ENCODE measurements at places on chromosomes 1 and 21.

DNA sequence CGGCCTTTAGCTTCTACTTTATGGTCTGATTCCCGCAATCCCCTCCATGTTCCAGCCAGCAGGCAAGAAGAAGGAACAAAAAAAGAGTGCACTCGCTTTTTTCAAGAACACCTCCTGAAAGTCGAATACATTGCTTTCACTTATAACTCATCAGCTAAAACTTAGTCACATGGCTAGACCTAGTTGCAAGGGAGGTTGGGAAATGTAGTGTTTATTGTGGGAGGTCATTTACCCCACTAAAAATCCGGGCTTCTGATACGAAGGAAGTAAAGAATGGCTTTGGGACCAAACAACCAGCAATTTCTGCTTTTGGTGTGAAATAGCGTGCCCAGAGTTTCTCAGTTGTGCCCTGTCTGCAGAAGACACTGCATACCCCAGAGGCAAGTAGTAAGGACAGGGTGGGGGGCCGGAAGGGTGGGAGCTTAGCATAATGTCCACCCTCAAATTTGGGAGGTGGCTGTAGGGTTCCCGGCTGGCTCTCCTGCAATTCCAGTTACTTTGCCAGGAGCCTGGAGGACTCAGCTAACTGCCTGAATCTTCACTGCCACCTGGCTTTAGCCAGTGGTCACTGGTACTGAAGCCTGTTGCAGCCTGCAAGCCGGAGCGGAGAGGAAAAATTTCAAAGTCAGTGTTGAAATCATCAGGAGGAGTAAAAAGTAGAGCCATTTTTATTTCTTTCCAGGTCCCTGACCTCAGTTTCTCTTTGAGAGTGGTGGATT lies 57.7 kb upstream of the F3 start:
- DNase-seq = no peak

DNA sequence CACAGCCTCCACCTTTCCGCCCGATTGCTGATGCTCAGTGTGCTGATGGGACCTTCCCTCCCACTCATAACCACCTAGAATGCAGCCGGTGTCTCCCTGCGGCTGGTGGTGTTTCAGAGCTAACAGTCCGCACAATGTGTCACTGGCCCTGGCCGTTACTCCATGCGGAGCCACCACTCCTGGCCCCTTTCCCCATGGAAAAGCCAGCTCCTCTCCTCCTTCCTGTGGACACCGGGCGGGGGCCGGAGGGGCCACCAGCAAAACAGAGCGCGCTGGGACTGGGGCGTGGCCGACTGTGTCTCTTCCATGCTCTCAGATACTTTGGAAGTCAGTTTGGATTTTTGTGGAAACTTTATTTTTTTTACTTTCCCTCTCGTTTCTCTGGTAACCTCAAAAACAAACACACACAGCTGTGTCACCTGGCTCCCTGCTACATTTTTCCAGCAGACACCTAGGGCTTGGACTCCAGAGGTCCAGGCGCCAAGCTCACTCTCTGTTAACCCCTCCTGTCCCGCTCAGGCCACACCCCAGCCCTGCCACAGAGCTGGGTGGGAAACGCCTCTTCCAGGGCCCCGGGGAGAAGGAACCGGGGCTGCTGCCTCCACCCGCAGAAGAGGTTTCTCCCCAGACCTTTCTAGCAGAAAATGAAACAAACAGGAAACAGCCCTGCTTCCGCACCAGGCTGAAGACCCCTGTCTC lies 32.5 kb upstream of the COL6A2 start:
- DNase-seq = no peak

GRCh38 chr1:167629681-167630567 lies at the start of gene RCSD1:
Gene RCSD1 (plus strand): TSS chr1:167630232. CDS start chr1:167630424, 192 bp downstream.
- DNase-seq = no peak

DNA sequence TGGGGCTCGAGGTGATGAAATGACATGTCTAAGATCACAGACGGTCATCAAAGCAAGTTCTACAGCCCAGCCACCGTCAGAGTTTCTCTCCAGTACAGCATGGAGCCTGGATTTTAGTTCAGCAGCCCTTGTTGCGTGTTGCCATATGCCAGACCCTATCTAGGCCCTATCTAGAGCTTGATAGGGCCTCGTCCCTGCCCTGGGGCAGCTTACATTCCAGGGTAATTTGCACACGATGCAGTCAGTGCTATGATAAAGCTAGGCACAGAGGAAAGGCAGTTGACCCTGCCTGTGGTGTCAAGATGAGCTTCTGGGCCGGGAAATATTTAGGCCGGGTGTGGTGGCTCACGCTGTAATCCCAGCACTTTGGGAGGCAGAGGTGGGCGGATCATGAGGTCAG lies 18.9 kb downstream of the ETV3L start:
- DNase-seq = no peak

DNA sequence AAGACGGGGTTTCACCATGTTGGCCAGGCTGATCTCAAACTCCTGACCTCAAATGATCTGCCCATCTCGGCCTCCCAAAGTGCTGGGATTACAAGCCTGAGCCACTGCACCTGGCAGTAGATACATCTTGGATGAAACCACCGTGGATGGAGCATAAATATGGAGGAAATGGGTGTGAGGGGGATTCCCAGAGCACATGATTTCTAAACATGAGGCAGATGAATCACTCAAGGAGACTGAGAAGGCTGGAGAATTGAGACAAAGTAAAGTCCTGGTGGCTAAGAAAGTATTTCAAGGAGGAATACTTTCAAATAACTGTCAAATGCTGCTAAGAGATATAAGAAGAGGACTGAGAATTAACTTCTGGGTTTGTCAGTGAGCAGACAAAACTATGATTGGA lies 5.4 kb upstream of the PGBD5 start:
- no peak for DNase-seq

DNA sequence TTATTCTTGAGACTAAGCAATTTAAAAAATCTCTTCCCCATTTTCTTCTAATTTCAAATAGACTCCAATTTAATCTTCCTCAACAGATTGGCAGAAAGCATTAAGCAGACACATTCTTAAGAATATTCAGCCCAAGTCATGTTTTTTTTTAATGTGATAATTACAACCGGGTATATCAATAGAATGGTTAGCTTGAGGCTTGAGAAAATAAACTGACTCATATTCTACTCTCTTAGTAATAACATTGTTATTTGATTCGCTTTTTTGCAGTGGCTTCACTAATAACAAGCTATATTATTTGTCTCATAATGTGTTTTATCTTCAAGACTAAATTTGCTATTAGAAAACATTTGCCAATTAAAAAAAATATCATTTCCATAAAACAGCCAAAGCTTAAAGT lies 488.6 kb upstream of the RGS18 start:
- DNase-seq = no peak

DNA sequence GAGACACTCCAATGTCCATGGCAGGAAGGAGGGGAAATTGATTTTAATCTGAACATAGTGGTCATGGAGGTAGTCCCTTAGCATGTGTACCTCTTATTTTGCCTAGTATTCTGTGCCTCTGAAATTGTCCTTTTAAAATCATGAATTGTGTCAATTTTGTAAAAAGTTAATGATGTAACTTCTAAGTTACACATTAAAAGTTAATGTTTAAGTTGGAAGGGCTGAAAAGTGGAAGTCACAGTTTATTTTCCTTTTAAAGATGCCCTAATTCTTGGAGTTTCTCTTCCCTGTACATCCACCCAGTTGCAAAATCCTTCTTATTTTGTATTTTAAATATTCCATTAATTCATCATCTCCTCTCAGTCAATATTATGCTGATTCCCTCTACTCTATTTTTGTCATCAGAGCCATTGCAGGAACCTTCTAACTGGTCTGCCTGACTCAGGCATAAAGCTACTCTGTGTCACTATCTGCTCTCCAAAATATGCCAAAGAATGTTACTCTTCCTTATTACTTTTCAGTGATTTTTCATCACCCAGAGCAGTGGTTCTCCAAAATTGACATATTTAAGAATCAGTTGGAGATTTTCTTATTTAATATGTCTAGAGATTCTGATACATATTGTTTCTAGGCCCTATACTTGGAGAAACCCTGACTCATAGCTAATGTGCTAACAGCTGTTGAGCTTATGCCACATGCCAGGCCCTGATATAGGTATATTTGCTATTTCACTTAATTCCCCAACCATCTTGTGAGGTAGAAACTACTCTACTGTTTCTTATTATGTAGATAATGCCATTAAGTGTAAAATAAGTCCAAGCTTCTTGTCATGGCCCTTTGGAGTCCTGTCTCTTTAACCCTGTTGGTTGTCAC lies 5.1 kb downstream of the HOOK1 start:
- no peak for DNase-seq

GRCh38 chr1:19445417-19446342 lies 39.7 kb downstream of the CAPZB start:
- no peak for DNase-seq

GRCh38 chr1:47837056-47837830 lies 159.9 kb downstream of the TRABD2B start:
- DNase-seq = no peak

GRCh38 chr1:158901623-158902022 lies 29.7 kb upstream of the PYHIN1 start:
- DNase-seq = no peak

DNA sequence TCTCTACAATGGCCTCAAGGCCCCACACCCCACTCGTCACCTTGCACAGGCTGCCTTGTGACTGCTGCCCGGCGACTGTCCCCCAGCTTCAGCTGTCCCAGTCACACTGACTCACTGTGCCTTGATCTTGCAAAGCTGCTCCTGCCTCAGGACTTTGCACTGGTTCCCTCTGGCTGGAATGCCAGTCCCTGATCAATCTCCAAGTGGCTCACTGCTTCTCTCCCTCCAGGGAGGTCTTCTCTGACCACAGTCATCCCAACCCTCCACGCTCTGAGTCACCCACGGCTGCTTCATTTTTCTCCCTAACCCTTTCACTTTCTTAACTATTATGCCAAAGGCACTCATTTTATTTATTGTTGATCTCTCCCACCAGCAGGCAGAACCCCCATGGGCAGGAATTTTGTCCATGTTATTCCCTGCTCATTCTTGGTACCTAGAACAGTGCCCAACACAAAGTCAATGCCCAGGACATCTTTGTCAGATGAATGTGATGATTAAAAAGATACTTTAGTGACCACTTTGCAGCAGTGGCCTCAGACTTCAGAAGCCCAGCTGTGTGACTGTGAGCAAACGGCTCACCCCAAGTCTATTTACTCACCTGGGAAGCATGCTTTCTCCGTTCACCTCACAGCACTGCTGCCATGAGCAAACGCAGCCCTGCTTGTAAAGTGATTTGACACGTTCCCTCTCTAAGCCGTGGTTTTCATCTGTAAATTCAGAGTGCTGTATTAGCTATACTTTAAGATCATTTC lies 53.4 kb downstream of the ZBTB18 start:
- no peak for DNase-seq

- no peak for DNase-seq
Measured at GRCh38 chr21:37449302-37449937, 82.8 kb downstream of the DYRK1A start.

- no peak for DNase-seq
Measured at GRCh38 chr1:28601696-28602095, 9.6 kb downstream of the RAB42 start.

GRCh38 chr1:220681220-220681880 lies 8.8 kb upstream of the C1orf115 start:
- no peak for DNase-seq

GRCh38 chr1:224432672-224433040 lies 1.9 kb downstream of the WDR26 start:
- no peak for DNase-seq

- no peak for DNase-seq
Measured at GRCh38 chr1:59075021-59075420, 221.9 kb upstream of the FGGY start.

GRCh38 chr1:169529068-169529642 lies 43.4 kb upstream of the SLC19A2 start:
- DNase-seq = no peak

- DNase-seq = peak; percentile 37
Measured at GRCh38 chr1:116243333-116244054, 129.6 kb upstream of the ATP1A1 start.

GRCh38 chr1:35269989-35270289 lies 1.4 kb downstream of the ZMYM4 start:
- no peak for DNase-seq

DNA sequence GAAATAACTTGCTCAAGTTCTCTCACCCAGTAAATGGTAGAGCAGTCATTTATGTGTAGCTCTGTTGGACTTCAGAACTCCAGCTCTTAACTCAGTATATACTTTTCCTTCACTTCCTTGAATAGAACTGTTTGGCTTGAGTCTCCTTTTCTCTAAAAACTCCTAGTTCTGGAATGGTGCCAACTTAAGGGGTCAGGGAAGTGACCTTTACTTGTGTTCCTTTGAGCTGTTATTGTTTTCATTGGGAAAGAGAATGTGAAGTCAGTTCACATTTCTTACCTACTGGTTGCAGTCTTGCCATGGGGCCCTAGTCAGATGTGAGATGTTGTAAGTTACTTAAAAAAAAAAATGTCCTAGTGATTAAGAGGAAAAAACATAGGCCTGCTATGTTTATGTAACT lies 77.0 kb upstream of the MACF1 start:
- no peak for DNase-seq

DNA sequence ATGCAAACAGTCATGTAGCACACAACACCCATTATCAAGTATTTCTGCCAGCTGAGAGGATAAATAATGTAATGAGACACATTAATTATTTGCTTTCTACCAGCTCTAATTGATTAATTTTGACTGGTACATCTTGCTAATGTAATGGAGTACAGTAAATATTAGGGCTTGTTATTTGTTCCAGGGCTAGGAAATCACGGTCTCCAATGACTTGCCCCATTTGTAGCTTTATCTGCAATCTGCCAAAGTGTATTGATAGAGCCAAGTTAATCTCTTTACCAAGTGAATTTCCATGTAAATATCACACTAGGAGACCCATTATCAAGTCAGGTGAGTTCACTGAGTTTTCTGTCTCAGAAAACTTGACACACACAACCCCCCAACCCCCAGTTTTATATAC lies 55.1 kb downstream of the RGS13 start:
- DNase-seq = no peak

DNA sequence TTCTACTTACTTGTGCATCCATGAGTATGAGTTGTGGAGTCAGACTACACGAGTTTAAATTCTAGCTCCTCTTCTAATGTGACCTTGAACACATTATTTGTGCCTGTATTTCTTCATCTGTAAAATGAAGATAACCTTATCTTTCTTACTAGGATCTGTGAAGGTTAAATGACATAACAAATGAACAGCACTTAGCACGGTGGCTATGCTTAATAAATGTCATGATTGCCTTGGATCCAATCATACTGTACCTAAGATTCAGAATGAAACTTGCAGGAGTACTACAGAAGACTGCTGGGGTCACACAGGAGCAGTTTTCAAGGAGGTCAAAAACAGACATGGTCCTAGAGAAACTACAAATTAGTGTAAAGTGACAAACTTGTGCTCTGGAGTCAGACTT lies 22.2 kb upstream of the ALG14 start:
- no peak for DNase-seq

DNA sequence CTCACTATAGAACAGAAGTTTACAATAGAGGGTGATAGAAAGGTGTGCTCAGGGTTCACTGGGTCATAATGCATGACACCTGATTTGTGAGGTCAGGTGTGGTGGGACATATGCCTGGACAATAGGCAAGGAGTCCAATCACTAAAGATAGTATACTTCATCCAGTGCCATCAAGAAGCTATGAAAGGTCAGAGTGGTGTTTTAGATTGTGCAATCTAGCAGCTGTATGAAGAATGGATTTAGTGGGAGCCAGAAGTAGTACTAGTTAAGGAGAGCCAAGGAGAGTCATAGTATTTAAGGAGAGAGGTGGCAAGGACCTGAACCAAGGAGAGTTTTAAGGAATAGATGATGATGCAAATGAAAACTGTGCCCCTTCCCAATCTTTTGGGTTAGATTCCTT lies 80.6 kb upstream of the C1orf105 start:
- no peak for DNase-seq
